ENCODE measurements at places on chromosomes 7 and 10.

DNA sequence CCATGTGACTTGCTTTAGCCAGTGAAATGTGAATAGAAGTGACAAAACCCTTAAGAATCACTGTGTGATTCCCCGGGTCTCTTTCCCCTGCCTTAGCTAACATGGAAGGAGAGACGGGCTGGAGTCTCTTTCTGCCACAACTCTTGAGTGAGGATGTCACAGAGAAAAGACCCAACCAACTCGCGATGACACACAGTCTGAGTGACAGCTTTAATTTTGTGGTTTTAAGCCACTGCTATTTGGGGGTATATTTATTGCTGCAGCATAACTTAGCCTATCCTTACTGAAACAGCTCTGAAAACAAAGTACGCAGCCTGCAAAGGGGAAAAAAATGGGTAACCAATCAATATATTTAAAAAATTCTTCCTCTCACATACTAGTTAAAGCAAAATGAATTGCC lies 319.4 kb downstream of the CALN1 start:
- DNase-seq = no peak

DNA sequence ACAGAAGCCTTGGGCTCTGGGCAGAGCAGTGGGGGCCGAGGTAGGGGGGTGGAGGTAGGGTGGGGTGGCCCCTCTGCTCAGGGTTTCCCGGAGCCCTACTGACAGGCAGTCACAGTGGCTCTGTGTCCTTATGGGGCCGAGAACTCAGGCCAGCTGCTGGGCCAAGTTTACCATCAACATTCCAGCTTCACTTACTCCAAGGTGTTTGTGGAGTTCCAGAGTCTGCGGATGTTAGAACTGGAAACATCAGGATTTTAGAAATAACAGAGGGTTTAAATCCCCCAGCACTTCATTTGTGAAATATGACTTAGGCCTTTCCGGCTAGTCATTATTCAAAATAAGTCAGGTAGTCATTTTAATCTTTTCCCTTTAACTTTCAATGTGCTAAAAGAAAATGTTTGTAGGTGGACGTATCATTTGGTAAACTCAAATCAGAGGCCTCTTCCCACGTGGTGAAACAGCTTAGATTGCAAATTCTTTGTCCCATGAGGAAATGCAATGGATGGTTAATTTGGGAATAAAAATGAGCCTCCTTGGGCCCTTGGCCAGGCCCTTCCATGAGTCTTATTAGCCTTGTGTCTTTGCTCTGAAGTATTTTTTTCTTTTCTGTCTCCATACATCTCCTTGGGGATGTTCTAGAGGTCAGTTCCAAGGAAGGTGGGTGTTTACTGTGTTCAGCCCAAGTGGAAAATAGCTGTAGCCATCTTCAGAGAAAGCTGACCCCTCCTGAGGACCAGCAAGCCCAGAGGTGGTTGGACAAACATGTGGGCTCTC lies 99.6 kb upstream of the BTBD16 start:
- DNase-seq = peak; percentile 91

DNA sequence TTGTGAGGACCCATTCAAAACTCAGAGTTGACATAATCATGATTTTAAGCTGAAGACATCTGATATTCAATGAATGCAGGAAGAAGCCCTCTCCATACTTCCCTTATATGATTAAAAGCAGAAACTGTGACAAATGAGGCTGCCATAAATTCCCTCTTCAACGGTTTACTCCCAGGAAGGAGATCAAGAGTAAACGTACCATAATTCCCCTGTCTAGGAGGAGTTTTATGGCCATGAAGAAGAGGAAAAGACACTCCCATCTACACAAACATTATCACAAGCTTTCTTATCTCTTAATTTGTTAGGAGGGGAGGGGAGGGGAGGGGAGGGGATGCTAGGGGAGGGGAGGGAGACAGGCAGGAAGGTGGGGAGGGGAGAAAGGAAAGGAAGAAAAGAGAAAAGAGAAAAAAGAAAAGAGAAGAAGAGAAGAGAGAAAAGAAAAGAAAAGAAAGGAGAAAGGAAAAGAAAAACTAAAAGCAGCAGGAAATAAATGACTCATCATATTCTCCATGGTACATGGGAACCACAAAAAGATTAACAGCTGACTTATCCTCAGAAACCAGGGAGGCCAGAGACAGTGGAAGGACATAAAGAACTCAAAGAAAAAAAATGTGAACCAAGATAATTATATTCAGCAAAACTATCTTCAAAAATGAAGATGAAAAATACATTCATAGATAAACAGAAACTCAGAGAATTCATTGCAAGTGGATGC lies 121.6 kb downstream of the ALOX5 start:
- no peak for DNase-seq

GRCh38 chr10:13978533-13979115 lies 352.1 kb downstream of the FRMD4A start:
- no peak for DNase-seq

GRCh38 chr7:99860281-99861127 lies 16.3 kb downstream of the OR2AE1 start:
- DNase-seq = no peak

DNA sequence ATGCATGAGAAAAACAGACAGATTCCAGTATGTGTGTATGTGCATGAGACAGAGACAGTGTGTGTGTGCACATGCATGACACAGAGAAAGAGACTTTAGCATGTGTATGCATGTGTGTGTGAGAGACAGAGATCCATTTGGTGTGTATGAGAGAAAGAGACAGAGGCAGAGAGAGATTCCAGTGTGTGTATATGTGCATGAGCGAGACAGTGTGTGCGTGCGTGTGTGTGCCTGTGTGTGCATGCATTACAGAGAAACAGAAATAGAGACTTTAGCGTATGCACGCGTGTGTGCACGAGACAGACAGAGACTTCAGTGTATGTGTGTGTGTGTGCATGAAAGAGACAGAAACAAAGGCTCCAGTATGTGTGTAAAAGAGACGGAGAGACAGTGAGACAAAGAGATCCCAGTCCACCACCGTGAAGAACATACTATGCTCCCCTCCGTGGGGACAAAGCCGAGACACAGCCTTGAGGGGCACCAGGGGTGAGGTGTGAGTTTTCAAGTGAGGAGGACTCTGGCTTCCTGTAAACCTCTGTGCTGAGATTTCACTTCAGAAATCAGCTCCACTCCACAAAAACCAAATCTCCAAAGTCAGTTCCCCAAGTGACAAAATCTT lies 188.9 kb downstream of the GRID1 start:
- DNase-seq = no peak

DNA sequence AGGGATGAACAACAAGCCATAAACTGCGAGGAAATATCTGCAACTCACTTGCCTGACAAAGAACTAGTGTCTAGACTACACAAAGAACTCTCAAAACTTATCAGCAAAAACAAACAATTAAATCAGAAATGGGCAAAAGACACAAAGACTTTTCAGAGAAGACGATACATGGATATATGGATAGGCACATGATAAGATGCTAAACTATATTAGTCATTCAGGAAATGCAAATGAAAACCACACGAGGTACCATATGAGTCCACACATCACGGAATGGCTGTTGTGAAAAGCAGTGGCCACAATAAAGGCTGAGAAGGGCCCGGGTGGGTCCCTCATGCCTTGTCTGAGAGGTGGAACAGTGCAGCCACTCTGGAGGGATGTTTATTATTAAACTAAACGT lies 267.8 kb downstream of the WDR37 start:
- no peak for DNase-seq

DNA sequence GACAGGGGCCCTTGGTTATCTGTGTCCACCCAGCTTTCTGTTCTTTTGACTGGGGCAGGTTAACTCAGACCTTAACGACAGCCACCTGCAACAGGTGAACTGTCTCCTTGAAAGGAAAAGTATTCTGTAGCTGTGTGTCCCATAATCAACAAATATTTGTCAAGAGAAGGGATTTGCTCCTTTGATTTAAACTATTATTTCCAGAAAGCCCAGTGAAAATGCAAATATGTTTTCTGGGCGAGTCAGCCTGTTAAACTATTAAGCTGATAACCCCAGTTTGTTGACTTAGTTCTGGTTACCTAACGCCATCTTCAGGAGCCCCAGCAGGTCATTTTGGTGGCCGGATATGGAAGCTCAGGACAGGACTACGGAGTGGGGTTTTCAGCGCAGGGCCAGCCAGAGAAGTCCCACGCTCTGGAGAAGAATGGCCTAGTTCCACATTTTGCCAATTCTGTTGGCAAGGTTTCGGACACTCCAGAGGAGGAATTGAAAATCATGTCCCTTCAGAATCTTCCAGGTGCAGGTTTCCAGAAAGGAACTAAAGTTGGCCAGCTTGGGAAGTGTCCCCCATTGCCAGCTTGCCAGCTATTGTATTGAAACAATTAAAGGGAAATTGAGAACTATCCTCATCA lies 54.5 kb downstream of the ADRA2A start:
- no peak for DNase-seq

- DNase-seq = no peak
These were observed 52.7 kb downstream of the MET start for GRCh38 chr7:116724560-116725231.

DNA sequence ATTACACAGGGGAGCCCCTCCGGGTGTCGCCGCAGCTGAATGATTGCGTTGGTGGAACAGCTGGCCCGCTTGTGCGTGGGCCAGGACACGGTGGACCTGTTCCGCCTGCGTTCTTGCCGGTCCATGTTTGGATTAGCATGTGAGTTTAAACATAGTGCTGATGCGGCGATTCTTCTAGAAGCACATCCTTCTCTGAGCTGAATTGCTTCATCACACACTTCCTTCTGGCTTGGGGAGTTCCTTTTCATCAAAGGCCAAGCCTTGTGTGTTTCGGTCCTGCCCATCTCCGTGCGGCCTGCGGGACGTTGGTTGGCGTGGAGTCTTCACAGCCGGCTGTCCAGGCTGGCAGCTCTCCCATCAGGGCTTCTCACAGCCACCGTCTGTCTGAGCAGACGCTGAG lies 45.5 kb upstream of the SLC29A4 start:
- DNase-seq = peak; percentile 85

- DNase-seq = no peak
These were observed 254.8 kb downstream of the HTR7 start for GRCh38 chr10:90602862-90603610.

DNA sequence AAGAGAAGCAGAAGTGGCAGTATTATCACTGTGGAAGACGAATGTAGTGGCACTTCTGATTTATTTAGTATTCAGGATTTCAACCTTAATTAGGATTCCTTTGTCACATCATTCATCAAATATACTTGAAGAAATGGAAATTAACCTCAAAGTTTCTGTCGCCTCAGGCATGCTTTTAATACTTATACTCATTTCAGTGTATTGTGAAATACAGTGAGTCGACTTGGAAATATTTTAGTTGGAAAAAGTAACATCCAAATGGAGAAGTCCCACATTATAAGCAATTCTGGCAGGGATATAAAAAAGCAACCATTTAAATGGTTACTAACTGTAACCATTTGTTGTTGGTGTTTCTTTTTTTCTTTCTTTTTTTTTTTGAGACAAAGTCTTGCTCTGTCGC lies 648.8 kb downstream of the ARL4A start:
- no peak for DNase-seq

DNA sequence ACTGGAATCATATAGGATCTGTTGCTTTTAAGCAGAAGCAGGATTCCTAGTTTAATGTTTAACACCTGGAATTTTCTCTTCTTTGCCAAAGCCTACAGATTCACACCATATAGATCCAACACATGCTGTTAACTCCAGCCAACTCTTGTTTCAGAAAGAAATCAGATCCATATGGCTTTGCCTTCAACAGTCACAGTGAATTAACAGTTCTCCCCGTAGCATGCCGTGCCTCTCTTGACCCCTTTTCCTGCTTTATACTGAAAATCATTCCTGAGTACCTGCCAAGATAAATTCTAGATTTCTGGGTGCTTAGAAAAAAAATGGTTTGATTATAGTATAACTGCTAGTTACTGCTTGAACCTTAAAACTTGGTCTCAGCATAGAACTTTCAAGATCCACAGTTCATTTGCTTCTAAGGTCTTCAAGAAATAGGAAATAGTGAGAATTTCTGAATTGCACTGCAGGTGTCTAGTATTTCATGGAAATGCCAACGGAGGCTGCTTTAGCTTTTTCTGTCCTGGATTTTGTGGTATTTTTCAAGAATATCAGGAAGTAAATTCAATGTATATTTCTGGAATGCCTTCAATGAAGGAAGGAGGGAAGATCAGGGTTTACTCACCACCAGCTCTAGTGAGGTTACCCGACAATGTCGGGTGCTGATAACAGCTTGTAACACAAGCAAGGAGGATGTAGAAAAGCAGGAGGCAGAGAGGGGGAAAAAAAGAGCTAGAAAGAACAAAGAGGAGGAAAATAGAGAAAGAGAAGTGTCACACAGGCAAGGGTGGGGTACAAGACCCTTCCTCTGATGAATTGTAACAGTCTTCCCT lies 6.6 kb downstream of the AASS start:
- no peak for DNase-seq

DNA sequence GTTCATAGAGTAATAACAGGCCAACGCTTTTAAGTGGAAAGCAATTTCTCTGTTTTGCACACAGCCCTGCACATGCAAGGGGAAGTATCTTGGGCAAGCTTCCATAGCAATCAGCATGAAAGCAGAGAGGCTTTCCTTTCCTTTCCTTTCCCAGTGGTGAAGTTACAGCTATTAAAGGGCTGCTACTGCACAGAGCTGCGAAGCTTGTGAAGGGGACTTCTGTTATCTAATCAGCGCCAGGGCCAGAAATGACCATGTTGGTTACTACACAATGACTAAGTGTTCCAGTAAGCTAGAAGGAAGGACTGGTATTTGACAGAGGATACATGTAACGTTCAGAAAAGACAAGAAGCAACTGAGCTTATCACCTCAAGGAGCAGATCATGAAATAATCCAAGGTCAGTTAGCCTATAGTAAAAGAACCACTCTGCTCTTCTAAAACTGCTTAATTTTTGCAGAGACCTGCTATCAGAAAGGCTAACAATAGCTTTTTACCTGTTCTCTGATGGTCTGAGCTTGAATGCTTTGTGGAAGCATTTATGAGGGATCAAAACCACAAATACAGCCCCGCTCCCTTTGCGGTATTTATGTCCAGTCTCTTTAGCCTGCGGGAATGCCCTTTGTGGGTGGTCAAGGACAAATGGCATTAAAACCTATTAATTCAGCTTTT lies 45.9 kb downstream of the SGMS1 start:
- peak; percentile 44 for DNase-seq

GRCh38 chr7:32412471-32412870 lies 77.7 kb downstream of the LSM5 start:
- no peak for DNase-seq

GRCh38 chr7:154178895-154179294 lies 126.7 kb downstream of the DPP6 start:
- no peak for DNase-seq

DNA sequence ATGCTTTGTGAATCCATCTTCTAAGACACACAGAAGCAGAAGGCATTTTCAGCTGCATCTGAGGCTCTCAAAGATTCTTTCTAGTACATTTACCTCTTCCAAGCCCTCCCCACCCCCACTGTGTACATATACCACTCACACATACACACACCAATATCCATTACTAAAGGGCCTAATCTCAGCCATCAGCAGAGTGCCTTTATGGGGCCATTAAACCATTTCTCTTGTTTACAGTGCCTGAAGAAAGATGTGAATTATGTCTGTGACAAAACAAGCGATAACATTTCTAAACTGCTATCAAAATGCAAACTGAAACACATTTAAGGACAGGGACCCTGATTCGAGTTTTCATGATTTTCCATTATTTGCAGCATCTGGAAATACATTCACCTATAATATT lies 40.0 kb downstream of the ETV1 start:
- DNase-seq = no peak

All from lung (tissue), 17 donors.